ENCODE measurements at places on chromosomes 13 and 19. TPM values are rescaled to one million over a fixed set of nuclear protein-coding genes. Genes with fewer than 3 reads are reported as not detected.

DNA sequence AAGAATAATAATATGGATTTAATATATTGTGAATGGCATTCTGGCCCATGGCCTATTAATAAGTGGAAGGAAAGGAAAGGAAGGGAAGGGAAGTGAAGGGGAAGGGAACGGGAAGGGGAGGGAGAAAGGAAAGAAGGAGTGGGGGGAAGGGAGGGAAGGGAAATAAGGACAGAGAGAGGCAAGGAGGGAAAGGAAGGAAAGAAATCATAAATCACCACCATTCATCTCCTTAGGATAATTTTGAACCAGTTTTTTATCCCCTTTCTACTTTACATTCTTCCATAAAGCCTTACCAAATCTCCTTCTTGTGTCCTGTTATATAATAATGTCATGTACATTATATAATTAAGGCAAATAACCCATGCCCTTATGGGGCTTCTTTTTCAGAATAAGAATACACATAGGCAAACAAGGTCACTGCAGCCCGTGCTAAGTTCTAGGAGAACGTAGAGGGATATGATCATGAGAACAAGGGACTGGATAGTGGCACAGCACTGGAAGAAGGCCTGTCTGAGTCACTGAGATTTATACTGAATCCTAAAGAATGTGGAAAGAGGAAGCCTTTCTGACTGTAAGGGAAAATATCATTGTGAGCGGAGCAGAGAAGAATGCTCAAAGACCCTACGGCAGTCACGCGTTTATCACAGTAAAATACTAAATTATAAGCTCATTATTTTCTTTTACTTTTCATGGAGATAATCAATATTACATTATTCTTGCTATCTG, 444.5 kb upstream of the GPC6 start:
- DNase-seq: no peak

GRCh38 chr13:61146158-61146557, 269.5 kb downstream of the PCDH20 start:
- no peak for DNase-seq

GRCh38 chr19:39970425-39970674, 615 bp upstream of the PSMC4 start:
- DNase-seq: no peak

Gene KLK2
- not detected for total RNA-seq

Gene CD79A
- total RNA-seq: 0.58 TPM

DNA sequence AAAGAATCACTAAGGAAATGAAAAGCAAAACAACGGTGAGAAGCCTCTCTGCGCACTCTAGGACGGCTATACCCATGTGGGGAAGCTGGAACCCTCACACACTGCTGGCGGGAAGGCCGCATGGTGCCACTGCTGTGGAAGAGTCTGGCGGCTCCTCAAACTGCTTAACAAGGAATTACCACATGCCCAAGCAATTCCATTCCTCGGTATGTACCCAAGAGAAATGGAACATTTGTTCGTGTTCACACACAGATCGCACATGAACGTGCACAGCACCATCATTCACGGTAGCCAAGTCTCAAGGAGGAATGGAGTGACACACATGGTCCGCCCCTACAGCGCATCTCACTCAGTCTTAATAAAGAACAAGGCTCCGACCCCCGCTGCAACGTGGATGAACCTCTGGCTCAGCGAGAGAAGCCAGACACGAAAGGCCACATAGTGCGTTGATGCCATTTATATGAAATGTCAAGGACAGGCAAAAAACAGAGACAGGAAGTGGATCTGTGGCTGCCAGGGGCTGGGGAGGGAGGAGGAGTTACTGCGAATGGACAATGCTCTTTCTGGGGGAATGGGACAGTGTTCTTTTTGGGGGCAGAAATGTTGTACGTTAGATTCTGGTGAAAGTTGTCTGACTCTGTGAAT, 7.6 kb downstream of the CAPS start:
- no peak for DNase-seq

GRCh38 chr13:113749967-113750366, 9.1 kb upstream of the TMEM255B start:
- no peak for DNase-seq

- DNase-seq: no peak
Measured at GRCh38 chr13:64332048-64332447, 2898.1 kb downstream of the PCDH9 start.

Gene AP3D1
- total RNA-seq: 51.0 TPM

Gene IFI30
- total RNA-seq: 15.0 TPM

GRCh38 chr13:51797664-51798488, 6.1 kb downstream of the DHRS12 start:
- DNase-seq: no peak

- no peak for DNase-seq
Measured at GRCh38 chr19:21680671-21681070, 86.7 kb downstream of the ZNF100 start.

Gene OR4F17
- not detected for total RNA-seq
